ENCODE measurements at places on chromosomes 7 and 10. TPM values are rescaled to one million over a fixed set of nuclear protein-coding genes. Genes with fewer than 3 reads are reported as not detected.
A peak's percentile ranks its signal among the peaks of the same experiment; 100 is the strongest.

The NODAL gene
- not detected for polyA plus RNA-seq

The C7orf33 gene
- polyA plus RNA-seq: not detected

The PILRA gene
- 0.56 TPM for polyA plus RNA-seq

The SH2D4B gene
- polyA plus RNA-seq: not detected

The VPS37D gene
- 3.1 TPM for polyA plus RNA-seq

The UBE3C gene
- 43.0 TPM for polyA plus RNA-seq

The GJD4 gene
- polyA plus RNA-seq: not detected

The SLC18A2 gene
- not detected for polyA plus RNA-seq

The HOXA1 gene
- 1.8 TPM for polyA plus RNA-seq

The SPDYE2B gene
- polyA plus RNA-seq: not detected

The HOXA11 gene
- 0.04 TPM for polyA plus RNA-seq

GRCh38 chr10:21993360-21994001 is 10.0 kb downstream of the DNAJC1 start:
- 0 out of 2 replicates have a peak, but pooled peaks cover 2% of the 10 kb centered on the region for H3K4me1 ChIP-seq
- H3K27me3 ChIP-seq: no peaks in the 10 kb centered on the region
- no peaks in the 10 kb centered on the region for H3K36me3 ChIP-seq
- H3K27ac ChIP-seq: no peak overlapping the region

DNA sequence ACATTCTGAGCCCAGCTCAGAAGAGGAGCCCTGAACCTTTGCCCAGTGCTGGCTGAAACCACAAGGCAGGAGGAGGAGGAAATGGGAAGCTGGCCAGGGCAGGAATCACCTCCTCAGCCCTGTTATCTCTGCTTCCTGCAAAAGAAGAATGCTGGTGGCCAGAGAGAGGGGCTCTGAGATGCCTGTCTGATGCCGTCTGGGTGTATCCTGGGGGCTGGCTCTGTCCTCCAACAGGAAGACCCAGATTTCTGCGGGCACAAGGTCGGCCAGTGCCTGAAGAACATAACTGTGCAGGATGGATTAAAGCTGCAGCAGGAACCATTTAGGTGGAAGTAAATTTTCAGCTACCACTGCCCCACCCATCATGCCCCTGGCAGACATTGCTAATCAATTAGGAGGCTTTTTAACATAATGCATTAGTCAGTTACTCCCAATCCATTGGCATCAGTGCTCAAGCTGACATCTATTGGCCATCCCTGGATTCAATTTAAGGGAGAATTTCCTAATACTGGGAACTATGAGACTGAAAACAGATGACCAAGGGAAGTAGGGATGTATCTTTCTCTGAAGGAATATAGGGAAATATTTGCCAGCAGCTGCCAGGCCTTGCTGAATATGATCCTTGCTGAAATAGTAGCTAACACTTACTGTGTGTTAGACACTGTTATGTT is 67.7 kb downstream of the COL13A1 start:
- H3K27me3 ChIP-seq: no peaks in the 10 kb centered on the region
- DNase-seq: peak; percentile 53
- H3K27ac ChIP-seq: no peak overlapping the region

DNA sequence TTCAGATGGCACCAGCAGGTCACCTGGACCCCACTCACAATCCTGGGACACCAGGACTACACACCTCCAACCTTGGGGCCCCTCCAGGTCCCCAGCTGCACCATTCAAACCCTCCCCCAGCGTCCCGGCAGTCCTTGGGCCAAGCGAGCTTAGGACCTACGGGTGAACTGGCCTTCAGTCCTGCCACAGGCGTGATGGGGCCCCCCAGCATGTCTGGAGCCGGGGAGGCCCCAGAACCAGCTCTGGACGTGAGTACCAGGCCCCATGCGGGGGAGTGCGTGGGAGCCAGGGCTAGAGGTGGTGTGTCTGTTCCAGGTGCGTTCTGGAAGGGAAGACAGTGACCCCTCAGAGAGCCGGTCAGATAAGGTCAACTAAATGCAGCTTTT is 17.8 kb downstream of the ZMIZ2 start:
- H3K27ac ChIP-seq: no peak overlapping the region
- peaks cover 57% of the 10 kb centered on the region for H3K36me3 ChIP-seq
- H3K4me1 ChIP-seq: peaks cover 33% of the 10 kb centered on the region

DNA sequence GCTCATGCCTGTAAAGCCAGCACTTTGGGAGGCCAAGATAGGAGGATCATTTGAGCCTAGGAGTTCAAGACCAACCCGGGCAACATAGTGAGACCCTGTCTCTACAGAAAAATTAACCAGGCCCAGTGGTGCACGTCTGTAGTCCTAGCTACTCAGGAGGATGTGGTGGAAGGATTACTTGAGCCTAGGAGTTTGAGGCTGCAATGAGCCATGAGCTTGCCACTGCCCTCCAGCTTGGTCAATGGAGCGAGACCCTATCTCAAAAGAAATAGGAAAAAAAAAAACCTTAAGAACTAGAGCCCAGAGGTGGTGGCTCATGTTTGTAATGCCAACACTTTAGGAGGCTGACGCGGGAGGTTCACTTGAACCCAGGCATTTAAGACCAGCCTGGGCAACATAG is 2.2 kb downstream of the STRA8 start:
- no peak overlapping the region for H3K27ac ChIP-seq
- peaks cover 17% of the 10 kb centered on the region for H3K27me3 ChIP-seq
- H3K4me1 ChIP-seq: no peaks in the 10 kb centered on the region
- no peaks in the 10 kb centered on the region for H3K36me3 ChIP-seq

DNA sequence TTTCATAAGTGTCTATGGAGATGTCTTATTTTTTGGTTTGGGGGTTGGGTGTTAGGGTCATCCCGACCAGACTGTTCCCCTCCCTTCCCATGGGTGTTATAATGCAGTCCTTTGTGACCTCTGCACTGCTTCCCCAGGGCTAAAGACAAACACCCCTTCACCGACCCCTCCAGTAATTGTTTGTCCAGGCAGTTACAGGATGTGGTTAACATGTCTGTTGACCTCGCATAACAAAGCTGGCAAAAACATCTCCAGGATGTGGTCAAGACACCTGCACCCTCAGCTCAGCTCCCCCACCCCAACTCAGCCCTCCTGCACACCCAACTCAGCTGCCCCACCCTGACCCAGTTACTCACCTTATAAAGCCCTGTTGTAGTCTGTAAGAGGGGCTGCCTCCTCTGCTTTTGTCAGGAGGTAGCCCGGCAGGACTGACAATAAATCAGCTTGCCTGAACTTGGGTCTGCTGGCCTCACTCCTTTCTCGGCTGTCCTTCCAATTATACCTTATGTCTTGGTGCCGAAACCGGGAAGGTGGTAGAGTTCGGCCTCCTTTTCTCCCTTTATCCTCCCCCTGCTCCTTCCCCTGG is 102.2 kb downstream of the ZNF92 start:
- H3K4me3 ChIP-seq: no peak overlapping the region
- H3K36me3 ChIP-seq: no peaks in the 10 kb centered on the region
- no peak for DNase-seq
- H3K4me1 ChIP-seq: no peaks in the 10 kb centered on the region
- no peaks in the 10 kb centered on the region for H3K27me3 ChIP-seq

GRCh38 chr10:35699848-35700486 is 57.9 kb upstream of the FZD8 start:
- no peaks in the 10 kb centered on the region for H3K4me1 ChIP-seq
- no peaks in the 10 kb centered on the region for H3K36me3 ChIP-seq
- H3K27me3 ChIP-seq: peaks cover 15% of the 10 kb centered on the region
- no peak for DNase-seq
- no peak overlapping the region for H3K27ac ChIP-seq
- no peak overlapping the region for H3K4me3 ChIP-seq

GRCh38 chr10:116403740-116404250 is 23.9 kb upstream of the PNLIPRP3 start:
- H3K36me3 ChIP-seq: no peaks in the 10 kb centered on the region
- no peak overlapping the region for H3K27ac ChIP-seq
- H3K27me3 ChIP-seq: no peaks in the 10 kb centered on the region
- no peak for DNase-seq
- no peak overlapping the region for H3K4me3 ChIP-seq

DNA sequence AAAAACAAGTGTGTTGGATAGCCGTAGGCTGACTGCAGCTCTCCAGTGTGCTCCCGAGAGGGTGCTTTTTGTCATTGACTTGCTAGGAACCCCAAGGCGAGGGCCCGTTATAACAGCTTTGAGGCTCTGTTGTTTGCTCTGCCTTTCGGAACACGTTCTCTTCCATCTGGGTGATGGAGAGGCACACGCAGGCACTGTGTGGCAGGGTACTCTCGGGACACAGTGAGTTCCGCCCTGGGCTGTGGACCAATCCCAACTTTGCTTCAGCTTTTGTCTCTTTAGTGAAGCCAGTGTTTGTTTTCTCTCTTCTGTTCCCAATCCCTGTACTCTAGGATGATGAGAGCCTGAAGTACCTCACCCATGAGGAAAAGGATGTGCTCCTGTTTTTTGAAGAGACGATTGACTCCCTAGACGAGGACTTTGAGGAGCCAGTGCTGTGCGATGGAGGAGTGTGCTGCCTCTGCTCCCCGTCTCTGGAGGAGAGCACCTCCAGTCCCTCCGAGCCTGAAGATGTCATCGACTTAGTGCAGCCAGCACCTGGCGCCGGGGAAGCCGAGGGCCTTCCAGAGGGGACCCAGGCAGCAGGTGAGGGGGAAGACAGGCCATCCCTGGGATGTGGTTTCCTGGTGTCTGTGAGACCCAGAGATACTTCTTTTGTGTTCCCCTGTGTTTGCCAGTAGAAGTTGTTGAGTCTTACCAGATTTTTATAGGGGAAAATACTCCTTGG is 43.2 kb downstream of the PROSER2 start:
- no peak overlapping the region for H3K27ac ChIP-seq
- no peak overlapping the region for H3K4me3 ChIP-seq
- DNase-seq: no peak
- H3K36me3 ChIP-seq: no peaks in the 10 kb centered on the region
- H3K27me3 ChIP-seq: no peaks in the 10 kb centered on the region

- H3K4me1 ChIP-seq: no peaks in the 10 kb centered on the region
- no peak overlapping the region for H3K27ac ChIP-seq
- H3K36me3 ChIP-seq: no peaks in the 10 kb centered on the region
- no peak overlapping the region for H3K4me3 ChIP-seq
- no peak for DNase-seq
These were observed 93.1 kb upstream of the HABP2 start for GRCh38 chr10:113459626-113460280.

DNA sequence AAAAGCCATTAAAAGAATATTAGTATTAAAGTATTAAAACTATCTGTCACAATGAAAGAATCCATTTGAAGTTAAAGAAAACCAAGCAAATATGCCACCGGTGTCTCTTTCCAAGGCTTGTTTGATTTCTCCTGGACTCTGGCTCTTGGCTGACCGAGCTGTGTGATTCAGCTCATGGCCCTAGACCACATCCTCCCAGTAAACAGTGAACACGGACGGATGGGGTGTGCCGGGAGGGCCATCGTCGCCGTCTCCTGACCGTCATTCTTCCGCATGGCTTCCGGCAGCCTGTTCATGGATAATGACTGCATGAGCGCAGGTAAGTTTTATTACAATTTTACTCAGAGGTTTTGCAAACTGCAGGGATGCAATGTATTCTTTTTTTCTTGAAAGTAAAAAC is 218.5 kb downstream of the DNAJB6 start:
- no peak for DNase-seq
- H3K4me3 ChIP-seq: no peak overlapping the region
- no peaks in the 10 kb centered on the region for H3K27me3 ChIP-seq

- peaks cover 47% of the 10 kb centered on the region for H3K36me3 ChIP-seq
- H3K27ac ChIP-seq: no peak overlapping the region
- H3K4me3 ChIP-seq: no peak overlapping the region
- no peak for DNase-seq
- H3K4me1 ChIP-seq: no peaks in the 10 kb centered on the region
These were observed 32.5 kb downstream of the NUB1 start for GRCh38 chr7:151374139-151374538.

DNA sequence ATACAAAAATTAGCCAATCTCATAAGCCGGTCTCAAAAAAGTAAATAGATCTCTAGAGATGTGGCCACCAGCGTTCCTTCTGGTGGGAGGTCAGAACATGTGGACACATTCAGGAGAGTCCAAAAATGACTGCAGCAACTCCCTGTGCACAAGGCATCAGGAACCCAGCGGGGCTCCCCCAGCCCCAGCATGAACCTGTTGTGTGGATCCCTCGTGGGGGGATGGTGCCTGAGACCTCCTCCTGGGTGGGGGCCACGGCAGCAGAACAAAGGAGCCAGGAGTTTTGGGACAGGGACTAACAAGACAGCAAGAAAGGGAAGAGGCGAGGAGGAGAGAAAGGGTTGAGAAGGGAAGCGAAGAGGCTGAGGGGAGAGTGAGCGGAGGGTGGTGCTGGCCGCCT is 121.8 kb downstream of the WDR37 start:
- no peaks in the 10 kb centered on the region for H3K36me3 ChIP-seq
- no peak overlapping the region for H3K4me3 ChIP-seq
- H3K27ac ChIP-seq: no peak overlapping the region

GRCh38 chr7:112594397-112594796 is 113.6 kb downstream of the LSMEM1 start:
- H3K27ac ChIP-seq: no peak overlapping the region
- H3K4me3 ChIP-seq: no peak overlapping the region
- H3K36me3 ChIP-seq: no peaks in the 10 kb centered on the region
- no peaks in the 10 kb centered on the region for H3K4me1 ChIP-seq

DNA sequence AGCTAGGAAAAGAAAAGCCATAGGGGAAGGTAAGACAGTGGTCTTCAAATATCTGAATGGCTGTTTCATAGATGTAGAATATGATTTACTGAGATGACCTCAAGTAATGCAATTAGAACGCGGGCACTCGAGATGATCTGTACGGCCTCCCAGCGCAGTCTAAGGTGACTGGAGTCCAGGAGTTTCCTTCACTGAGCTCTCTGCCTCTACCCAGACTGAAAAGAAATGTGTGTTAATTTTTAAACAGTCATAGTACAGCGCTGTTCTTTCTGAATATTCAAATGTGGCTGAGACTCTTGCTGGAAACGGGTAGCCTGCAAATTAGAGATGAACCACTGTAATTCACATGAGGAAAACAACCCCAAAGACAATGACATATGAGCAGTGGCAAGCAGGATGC is 562.4 kb upstream of the AUTS2 start:
- H3K36me3 ChIP-seq: no peaks in the 10 kb centered on the region
- H3K27ac ChIP-seq: no peak overlapping the region
- no peaks in the 10 kb centered on the region for H3K4me1 ChIP-seq
- DNase-seq: no peak
- H3K4me3 ChIP-seq: no peak overlapping the region

- no peak overlapping the region for H3K27ac ChIP-seq
- no peaks in the 10 kb centered on the region for H3K27me3 ChIP-seq
- peaks cover 1% of the 10 kb centered on the region for H3K4me1 ChIP-seq
- H3K36me3 ChIP-seq: peaks cover 59% of the 10 kb centered on the region
These were observed 112.2 kb downstream of the CYTH3 start for GRCh38 chr7:6160191-6160623.

- H3K4me3 ChIP-seq: no peak overlapping the region
- no peaks in the 10 kb centered on the region for H3K4me1 ChIP-seq
- H3K27me3 ChIP-seq: peaks cover 5% of the 10 kb centered on the region
- no peak overlapping the region for H3K27ac ChIP-seq
- DNase-seq: no peak
These were observed 11.5 kb downstream of the ELFN1 start for GRCh38 chr7:1681581-1681980.

GRCh38 chr7:109641445-109641844 is 1071.8 kb downstream of the DNAJB9 start:
- no peaks in the 10 kb centered on the region for H3K4me1 ChIP-seq
- no peaks in the 10 kb centered on the region for H3K36me3 ChIP-seq
- H3K27ac ChIP-seq: no peak overlapping the region
